ENCODE measurements at places on chromosomes 12 and 14. TPM values are rescaled to one million over a fixed set of nuclear protein-coding genes. Genes with fewer than 3 reads are reported as not detected.
A peak's percentile ranks its signal among the peaks of the same experiment; 100 is the strongest.

DNA sequence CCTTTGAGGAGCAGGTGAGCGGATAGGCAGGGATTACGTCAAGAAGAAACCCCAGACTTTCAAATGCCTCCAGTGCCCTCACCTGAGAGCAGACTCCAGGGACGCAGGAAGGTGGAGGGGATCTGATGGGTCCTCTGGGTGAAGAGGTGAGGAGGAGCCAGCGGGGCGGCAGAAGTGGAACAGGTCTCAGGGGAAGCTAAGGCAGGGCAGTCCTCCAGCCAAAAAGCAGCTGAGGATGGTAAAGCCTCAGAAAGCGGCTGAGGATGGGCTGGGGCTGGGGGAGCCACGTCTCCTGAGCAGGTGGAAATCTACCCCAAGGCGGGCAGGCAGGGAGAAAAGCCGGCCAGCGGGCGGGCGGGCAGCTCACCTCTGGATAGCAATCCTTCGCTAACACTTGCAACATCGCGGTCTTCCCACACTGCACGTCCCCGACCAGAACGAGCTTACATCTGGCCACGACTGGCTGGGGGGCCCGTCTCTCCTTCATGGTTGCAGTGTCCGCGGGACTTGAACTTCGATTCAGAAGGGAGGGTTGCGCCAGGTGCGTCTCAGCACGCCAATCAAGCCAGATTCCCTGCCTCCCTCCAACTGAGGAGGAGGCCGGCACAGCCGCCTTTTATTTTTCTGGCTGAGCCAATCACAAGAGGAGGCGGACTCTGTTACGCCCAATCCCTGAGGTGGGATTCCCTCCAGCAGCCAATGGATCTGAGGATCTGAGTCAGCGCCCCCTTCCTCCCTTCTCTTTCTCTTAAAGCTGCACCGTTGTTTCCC lies at the start of gene RND1:
RND1 (minus strand) TSS at position 590 of the 771 bp plus-strand sequence; CDS start at position 487, 103 bp downstream.
- DNase-seq, result peak; percentile 83

DNA sequence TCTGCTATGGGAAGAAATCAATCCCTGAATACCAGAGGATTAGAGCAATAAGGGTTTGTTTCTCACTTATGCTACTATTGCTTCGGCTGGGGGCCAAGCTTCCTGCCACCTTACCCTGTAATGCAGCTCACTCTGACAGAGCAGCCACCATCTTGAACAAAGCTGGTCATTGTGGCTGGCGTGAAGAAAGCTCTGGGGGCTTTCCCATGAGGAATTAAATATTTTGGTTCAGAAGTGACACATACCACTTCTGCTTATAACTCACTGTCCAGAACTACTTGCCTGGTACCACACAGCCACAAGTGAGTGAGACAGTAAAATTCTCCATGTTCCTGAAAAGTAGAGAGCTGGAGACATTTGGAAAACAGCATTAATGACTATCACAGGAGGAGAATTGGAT lies 82.6 kb downstream of the GALNT8 start:
- DNase-seq, result no peak

DNA sequence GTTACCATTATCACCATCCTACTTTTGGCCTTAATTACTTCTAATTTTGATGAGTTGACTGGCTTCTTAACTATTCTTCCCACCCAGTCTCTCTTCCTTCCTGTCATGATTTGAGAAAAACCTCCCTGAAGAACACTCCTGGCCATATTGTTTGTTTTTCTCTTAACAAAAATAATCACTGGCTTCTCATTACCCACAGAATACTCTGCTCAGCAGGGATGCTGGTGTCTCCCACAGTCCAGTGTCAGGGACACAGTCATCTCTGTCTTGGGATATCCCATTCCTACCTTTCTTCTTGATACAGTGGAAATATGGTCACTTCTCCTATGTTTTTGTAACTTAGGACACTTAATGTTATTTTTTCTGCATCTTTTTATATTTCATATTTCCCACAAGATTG lies 103.7 kb downstream of the SRGAP1 start:
- no peak for DNase-seq

GRCh38 chr12:117513353-117513752 lies 151.9 kb upstream of the NOS1 start:
- DNase-seq, result no peak

GRCh38 chr14:32193532-32193931 lies 8.3 kb upstream of the RNU6-7 start:
- DNase-seq, result no peak

- no peak for DNase-seq
Observed at GRCh38 chr14:72982146-72982708, 44.7 kb downstream of the ZFYVE1 start.

- no peak for DNase-seq
Observed at GRCh38 chr12:1203735-1204019, 212.7 kb downstream of the ERC1 start.

- DNase-seq, result no peak
Observed at GRCh38 chr12:93912086-93912733, 235.0 kb downstream of the CRADD start.

DNA sequence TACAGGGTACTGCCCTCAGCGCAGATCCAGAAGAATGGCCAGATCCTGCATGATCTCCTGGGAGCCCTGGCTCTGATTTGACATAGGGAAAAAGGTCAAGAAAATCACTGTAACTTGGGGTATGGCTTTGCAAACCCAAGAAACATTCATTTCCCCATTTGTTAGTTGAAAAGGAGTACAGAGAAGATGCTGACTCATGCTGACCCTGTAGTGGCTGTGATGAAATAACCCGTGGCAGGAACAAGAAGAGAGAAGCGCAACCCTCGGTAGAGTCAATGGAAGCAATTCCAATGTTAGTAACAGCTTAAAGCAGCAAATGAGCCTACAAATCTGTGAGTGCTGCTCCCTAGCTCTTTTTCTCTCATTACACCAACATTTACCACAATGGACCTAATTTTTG lies 281.6 kb upstream of the NPAS3 start:
- DNase-seq, result no peak

GRCh38 chr14:23177181-23177580 lies 6.3 kb downstream of the SLC7A8 start:
- DNase-seq, result no peak

- no peak for DNase-seq
Observed at GRCh38 chr14:37565550-37565949, 29.5 kb downstream of the FOXA1 start.

DNA sequence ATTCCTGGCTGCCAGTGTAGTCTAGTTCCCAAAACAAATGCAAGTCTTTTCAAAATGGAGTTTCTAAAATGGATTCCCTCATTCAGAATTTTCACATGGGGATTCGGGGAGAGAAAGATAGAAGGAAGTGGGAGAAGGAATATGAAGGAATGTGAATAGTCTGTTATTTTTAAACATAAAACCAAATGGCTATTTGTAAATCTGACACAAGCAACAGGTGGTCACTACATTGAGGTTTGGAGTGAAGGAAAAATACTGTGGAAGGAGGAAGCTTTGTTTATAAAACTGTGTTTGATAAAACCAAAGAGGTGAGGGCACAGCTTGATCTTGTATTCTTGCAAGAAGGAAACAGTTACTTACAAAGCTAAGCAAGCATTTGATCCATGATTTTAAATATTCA lies 65.3 kb upstream of the KCNJ8 start:
- DNase-seq, result no peak

The MOK gene
- polyA plus RNA-seq, result 34.8 TPM

The LTB4R gene
- polyA plus RNA-seq, result 6.3 TPM

The GLS2 gene
- 2.8 TPM for polyA plus RNA-seq

The FLVCR2 gene
- polyA plus RNA-seq, result 11.2 TPM

The OTX2 gene
- not detected for polyA plus RNA-seq

The SCN8A gene
- polyA plus RNA-seq, result 1.5 TPM

The ISCU gene
- 84.2 TPM for polyA plus RNA-seq

The SLC7A7 gene
- 10.6 TPM for polyA plus RNA-seq
